ENCODE measurements at places on chromosomes 13 and 19. TPM values are rescaled to one million over a fixed set of nuclear protein-coding genes. Genes with fewer than 3 reads are reported as not detected.

DNA sequence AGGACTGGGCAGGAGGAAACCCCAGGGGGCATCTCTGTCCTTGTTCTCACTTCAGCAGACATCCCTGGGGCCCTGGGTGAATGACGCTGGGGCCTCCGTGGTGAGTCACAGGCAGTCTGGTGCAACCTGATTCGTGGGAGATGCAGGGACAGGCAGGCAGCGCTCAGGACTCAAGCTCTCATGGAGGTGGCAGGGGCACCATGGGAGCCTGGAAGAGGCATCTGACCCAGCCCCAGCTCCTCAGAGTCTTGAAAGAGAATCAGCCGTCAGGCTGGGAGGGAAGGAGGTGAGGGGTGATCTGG, 14.0 kb upstream of the PTOV1 start:
- H3K27ac ChIP-seq, result no peak overlapping the region
- peaks cover 4% of the 10 kb centered on the region for H3K36me3 ChIP-seq
- DNase-seq, result no peak
- H3K4me1 ChIP-seq, result no peaks in the 10 kb centered on the region
- no peak overlapping the region for H3K4me3 ChIP-seq

DNA sequence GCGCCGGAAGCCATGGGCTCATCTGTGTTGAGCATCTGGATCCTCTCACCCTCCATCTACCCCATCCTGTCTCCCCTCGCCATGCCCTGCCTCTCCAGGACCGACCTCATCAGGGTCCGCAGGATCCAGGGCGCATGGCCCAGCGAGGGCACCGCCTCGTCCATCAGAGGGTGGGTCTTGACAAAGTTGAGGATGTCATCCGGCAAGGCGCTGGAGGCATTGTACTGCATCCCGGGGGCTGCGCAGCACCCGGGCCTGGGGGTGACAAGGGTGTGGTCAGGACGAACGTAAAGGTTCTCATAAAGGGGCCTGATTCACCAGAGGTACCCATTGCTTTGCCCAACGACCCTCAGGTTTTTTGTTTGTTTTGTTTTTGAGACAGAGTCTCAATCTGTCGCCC, 9.5 kb downstream of the SEMA6B start:
- H3K27me3 ChIP-seq, result no peaks in the 10 kb centered on the region
- no peak overlapping the region for H3K27ac ChIP-seq
- H3K36me3 ChIP-seq, result no peaks in the 10 kb centered on the region
- no peaks in the 10 kb centered on the region for H3K4me1 ChIP-seq

DNA sequence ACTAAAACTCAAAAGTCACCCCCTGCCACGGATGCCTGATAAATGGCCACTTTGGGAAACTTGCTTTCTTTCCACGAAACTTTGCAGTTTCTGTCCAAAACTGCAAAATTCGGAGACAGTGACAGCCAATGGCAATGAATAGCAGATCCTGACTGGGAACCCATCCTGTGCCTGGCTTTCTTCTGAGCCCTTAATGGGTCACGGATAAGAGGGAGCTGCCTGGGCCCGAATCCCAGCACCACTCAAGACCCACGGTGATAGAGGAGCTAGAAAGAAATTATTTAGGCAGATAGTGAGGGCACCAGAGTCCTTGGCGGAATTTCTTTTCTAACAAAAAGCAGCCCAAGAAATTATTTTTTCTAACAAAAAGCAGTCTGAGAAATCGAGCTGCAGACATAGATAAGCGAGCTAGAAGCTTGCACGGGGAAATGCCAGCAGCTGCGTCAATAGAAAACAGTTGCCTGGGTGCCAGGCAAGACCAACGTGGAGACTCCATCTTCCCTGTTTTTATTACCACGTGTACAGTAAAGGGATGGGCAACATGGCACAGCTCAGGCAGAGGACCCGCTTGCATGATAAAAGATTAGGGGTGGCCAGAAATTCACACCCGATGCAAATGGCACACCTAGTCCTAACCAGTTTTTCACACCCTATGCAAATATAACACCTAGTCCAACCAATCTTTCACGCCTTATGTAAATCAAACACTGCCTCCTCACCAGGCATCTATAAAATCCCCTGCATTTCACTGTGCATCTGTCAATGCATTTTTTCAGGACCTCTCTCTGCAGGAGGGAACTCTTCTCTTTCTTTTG, 7.1 kb upstream of the HSH2D start:
- no peak for DNase-seq
- no peaks in the 10 kb centered on the region for H3K4me1 ChIP-seq
- no peak overlapping the region for H3K27ac ChIP-seq
- peaks cover 2% of the 10 kb centered on the region for H3K36me3 ChIP-seq
- H3K4me3 ChIP-seq, result no peak overlapping the region
- H3K27me3 ChIP-seq, result no peaks in the 10 kb centered on the region

- H3K27me3 ChIP-seq, result no peaks in the 10 kb centered on the region
- DNase-seq, result no peak
- no peak overlapping the region for H3K4me3 ChIP-seq
- no peak overlapping the region for H3K27ac ChIP-seq
Measured at GRCh38 chr13:22836475-22836874, 344.3 kb upstream of the SGCG start.

- H3K4me3 ChIP-seq, result no peak overlapping the region
- no peak overlapping the region for H3K27ac ChIP-seq
- no peak for DNase-seq
- H3K4me1 ChIP-seq, result no peaks in the 10 kb centered on the region
Measured at GRCh38 chr13:45482571-45483173, 17.9 kb downstream of the COG3 start.

- H3K27ac ChIP-seq, result no peak overlapping the region
- DNase-seq, result no peak
- peaks cover 23% of the 10 kb centered on the region for H3K4me1 ChIP-seq
- H3K36me3 ChIP-seq, result no peaks in the 10 kb centered on the region
- H3K4me3 ChIP-seq, result no peak overlapping the region
- no peaks in the 10 kb centered on the region for H3K27me3 ChIP-seq
Measured at GRCh38 chr13:79389026-79389425, 17.0 kb downstream of the RBM26 start.

DNA sequence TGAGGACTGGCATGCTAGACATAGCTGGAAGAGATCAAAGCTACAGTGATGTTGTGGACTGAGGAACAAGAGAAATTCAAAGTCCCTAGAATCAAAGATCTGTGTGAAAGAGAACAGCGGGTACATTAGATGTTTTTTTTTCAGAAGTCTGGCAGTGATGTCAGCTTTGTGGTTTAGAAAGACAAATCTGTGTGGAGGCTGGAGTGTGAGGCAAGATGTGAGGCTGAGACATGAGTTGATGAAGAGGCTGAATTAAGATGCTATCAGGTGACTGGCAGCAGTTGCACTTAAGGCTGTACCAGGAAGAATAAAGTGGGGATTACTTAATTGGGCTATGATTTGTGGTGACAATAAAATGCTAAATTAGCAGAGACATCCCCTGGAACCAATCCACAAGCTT, 46.5 kb downstream of the DNAJC3 start:
- H3K27me3 ChIP-seq, result no peaks in the 10 kb centered on the region
- H3K27ac ChIP-seq, result no peak overlapping the region
- H3K4me3 ChIP-seq, result no peak overlapping the region
- no peaks in the 10 kb centered on the region for H3K36me3 ChIP-seq
- DNase-seq, result no peak
- H3K4me1 ChIP-seq, result no peaks in the 10 kb centered on the region

GRCh38 chr19:48102870-48103751, 7.5 kb downstream of the PLA2G4C start:
- H3K4me1 ChIP-seq, result no peaks in the 10 kb centered on the region
- H3K4me3 ChIP-seq, result no peak overlapping the region
- no peaks in the 10 kb centered on the region for H3K36me3 ChIP-seq
- no peak overlapping the region for H3K27ac ChIP-seq

GRCh38 chr13:42883142-42883541, 101.8 kb downstream of the FAM216B start:
- H3K4me3 ChIP-seq, result no peak overlapping the region
- H3K36me3 ChIP-seq, result no peaks in the 10 kb centered on the region
- no peak for DNase-seq

DNA sequence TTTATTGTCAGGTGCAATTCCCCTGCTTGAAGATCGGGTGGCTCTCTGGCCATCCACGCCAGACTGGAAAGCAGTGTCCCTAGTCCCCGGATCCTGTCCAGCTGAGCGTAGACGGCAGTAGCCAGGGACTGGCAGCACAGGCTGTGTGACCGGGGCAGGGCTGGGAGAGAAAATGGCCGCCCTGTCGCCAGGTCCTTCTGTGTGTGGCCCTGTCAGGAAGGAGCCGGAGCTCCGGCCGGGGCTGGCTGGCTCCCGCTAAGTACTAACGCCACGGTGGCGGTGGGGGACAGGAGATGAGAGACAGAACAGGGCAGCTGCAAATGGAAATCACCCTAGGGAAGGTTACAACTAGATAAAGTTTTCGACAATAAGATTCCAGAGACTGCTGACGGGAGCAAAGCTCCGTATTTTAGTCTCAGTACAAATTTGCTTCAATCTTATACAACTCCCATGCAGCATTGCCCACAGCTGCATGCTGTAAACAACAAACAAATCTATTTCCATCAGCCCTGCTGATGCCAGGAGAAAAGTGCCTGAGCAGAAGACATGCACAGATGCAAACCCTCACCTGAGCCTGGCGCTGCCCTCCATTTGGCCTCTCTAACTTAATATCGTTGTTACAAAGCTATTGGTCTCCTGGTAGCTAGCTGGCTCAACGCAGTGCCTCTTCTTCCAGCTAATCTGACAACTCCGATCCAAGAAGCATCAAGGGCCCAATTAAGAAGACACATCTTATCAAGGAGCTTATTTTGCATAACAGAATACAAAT, 253.0 kb downstream of the TSHZ3 start:
- no peak overlapping the region for H3K27ac ChIP-seq
- H3K27me3 ChIP-seq, result no peaks in the 10 kb centered on the region
- DNase-seq, result no peak
- H3K4me3 ChIP-seq, result no peak overlapping the region
- no peaks in the 10 kb centered on the region for H3K4me1 ChIP-seq
- H3K36me3 ChIP-seq, result no peaks in the 10 kb centered on the region

DNA sequence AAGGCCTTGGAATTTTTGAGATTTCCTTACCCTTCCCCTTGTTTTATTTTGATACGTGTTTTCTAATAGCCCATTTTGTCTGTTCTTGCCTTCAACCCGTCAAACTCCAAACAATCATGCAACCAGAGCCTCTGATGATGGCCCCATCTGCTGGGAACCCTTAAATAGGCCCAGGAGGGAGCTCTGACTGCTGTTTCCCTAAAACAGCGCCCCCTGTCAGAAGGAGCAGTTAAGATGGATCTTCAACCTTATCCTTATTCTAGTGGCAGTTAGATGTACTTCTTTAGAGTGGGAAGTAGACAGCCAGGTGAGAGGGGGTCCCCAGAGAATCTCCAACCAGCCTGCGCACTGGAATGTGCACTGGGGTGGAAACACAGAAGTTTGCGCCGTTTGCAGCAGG, 1031.0 kb upstream of the PCDH9 start:
- no peak overlapping the region for H3K4me3 ChIP-seq
- H3K27me3 ChIP-seq, result no peaks in the 10 kb centered on the region
- peaks cover 6% of the 10 kb centered on the region for H3K4me1 ChIP-seq
- H3K27ac ChIP-seq, result no peak overlapping the region
- no peak for DNase-seq

DNA sequence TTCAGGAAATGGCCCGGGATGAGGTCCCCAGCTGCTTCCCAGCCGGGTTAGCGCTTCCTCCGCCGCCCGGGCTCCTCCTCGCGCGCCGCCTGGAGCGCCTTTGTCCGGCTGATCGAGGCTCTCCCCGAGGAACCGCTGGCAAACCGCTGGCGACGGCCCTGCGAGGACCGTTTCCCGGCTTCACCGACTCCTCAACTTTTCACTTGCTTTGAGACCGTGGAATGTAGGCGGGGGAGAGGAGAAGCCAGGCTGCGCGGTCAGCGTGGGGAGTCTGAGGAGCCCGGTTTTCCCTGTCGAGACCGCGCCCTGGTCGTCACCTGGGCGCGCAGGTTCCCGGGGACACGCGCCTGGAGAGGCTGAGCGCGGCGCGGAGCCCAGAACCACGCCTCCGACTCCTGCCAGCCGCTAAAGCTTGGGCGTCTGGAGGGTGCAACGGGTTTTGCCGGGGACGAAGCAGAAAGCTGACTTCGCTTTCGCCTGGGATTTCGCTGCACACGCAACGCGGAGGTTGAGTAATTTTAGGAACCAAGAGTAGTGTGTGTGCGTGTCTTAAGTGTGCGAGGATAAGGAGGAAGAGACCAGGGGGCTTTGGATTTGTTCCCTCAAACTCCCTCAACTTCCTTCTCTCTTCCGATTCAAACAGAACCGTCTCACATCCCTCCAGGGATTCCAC, 7.3 kb upstream of the DGKH start:
- peak overlapping the region; percentile 8 for H3K27ac ChIP-seq
- no peaks in the 10 kb centered on the region for H3K36me3 ChIP-seq
- peaks cover 10% of the 10 kb centered on the region for H3K4me1 ChIP-seq
- H3K4me3 ChIP-seq, result peak overlapping the region; percentile 58

- H3K27me3 ChIP-seq, result no peaks in the 10 kb centered on the region
- no peak for DNase-seq
- H3K4me1 ChIP-seq, result peaks cover 10% of the 10 kb centered on the region
Measured at GRCh38 chr13:77305266-77305665, 21.6 kb downstream of the MYCBP2 start.

DNA sequence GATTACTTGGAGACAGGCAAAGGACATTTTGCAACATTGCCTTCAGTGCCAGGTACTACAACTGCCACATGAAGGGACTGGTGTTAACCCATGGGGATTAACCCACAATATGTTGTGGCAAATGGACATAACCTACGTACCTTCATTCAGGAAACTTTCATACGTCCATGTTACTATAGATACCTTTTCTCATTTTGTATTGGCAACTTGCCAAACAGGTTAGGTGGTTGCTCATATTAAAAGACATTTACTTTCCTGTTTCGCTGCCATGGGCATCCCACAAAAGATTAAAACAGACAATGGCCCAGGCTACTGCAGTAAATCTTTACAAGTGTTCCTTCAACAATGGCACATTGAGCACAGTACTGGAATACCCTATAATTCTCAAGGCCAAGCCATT, 925.3 kb downstream of the SLITRK6 start:
- no peak overlapping the region for H3K27ac ChIP-seq
- no peak overlapping the region for H3K4me3 ChIP-seq
- DNase-seq, result no peak
- no peaks in the 10 kb centered on the region for H3K27me3 ChIP-seq
- H3K4me1 ChIP-seq, result no peaks in the 10 kb centered on the region

GRCh38 chr19:18433015-18433691, 4.8 kb downstream of the ISYNA1 start:
- H3K36me3 ChIP-seq, result no peaks in the 10 kb centered on the region
- H3K4me1 ChIP-seq, result peaks cover under 1% of the 10 kb centered on the region
- DNase-seq, result no peak
- H3K4me3 ChIP-seq, result no peak overlapping the region
- no peaks in the 10 kb centered on the region for H3K27me3 ChIP-seq
- no peak overlapping the region for H3K27ac ChIP-seq

GRCh38 chr13:76965759-76966421, 17.6 kb downstream of the ACOD1 start:
- no peaks in the 10 kb centered on the region for H3K27me3 ChIP-seq
- peaks cover 43% of the 10 kb centered on the region for H3K4me1 ChIP-seq
- no peak for DNase-seq
- H3K36me3 ChIP-seq, result no peaks in the 10 kb centered on the region
- no peak overlapping the region for H3K4me3 ChIP-seq
- H3K27ac ChIP-seq, result no peak overlapping the region

The ATXN8OS gene
- not detected for total RNA-seq

The ZNF667 gene
- not detected for total RNA-seq

The SYNE4 gene
- 42.5 TPM for total RNA-seq

The ZNF536 gene
- not detected for total RNA-seq

The ZNF558 gene
- total RNA-seq, result 10.1 TPM

The FLT3 gene
- not detected for total RNA-seq

The FUT3 gene
- total RNA-seq, result 0.34 TPM

The TNFSF13B gene
- 0.84 TPM for total RNA-seq

The MED16 gene
- total RNA-seq, result 64.3 TPM

The ZFP14 gene
- 3.5 TPM for total RNA-seq

The C1QTNF9B gene
- total RNA-seq, result not detected

The CEACAM8 gene
- not detected for total RNA-seq

Measured in Caco-2 (cell line).